ENCODE measurements at places on chromosomes 7 and 10.

DNA sequence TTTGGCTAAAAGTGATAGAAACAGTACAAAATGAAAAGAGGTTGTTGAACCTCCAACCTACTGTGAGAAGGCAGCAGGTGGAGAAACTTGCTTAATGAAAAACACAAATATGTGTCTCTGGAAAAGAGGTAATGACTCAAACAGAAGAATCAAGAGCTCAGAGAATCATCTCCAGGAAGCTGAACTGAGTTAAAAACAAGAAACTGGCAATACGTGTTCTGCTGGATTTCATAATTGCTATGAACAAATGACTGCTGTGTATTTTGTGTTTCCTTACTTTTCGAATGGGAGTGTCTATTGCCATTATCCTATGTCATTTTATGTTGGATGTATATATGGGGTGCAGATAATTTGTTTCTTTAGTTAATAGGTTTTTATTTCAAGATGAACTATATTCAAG lies 401.1 kb downstream of the DGKB start:
- no peak for DNase-seq
- H3K27ac ChIP-seq: no peak overlapping the region
- no peak overlapping the region for H3K4me3 ChIP-seq
- H3K27me3 ChIP-seq: no peaks in the 10 kb centered on the region

DNA sequence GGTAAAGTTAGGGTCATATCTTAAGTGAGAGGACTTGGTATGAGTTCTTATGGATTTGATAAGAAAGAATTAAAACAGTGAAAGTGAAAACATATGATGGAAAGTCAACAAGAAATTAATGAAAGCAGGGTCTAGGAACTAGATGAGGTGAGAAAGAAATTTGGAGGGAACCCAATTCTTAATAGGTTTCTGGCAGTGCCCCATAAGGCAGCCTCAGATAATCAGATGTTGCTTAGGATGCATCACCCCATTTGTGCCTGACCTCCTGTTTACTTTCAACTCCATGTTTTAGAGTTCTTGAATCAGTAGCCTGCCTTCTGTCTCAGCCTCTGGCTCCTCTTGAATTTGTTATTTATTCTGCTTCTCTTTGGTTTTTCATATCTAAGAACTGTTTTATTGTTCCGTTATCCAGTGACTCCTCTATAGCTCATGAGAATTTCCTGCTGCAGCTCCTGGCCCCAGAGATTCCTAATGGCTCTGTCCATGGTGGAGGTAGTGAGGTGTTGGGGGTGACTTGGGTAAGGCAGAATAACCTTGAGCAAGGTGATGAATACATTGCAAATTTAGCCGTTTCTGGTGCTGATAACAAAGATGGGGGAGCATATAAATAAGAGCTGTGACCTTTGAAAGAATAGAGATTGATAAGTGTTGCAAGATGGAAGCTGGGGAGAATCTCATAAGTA lies 17.6 kb downstream of the ITGB8 start:
- H3K27ac ChIP-seq: no peak overlapping the region
- no peaks in the 10 kb centered on the region for H3K27me3 ChIP-seq
- DNase-seq: no peak
- H3K36me3 ChIP-seq: no peaks in the 10 kb centered on the region
- no peak overlapping the region for H3K4me3 ChIP-seq

DNA sequence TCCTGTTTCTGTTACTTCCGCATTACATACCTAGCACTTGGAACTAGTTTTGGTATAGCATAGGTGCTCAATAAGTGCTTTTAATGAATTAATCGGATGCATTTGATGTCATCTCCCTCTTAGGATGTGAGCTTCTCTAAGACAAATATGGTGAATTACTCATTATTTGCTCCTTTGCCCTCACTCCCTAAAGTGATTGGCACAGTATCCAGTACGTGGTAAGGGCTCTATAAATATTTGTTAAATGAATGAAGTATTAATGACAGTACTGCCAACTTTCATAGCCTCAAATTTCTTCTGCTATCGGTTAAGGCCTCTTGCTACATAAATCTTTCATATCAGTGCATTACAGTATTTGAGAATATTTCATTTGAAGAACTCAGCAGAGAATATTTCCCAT lies 75.9 kb upstream of the ARID5B start:
- H3K4me1 ChIP-seq: no peaks in the 10 kb centered on the region
- H3K36me3 ChIP-seq: no peaks in the 10 kb centered on the region
- no peak for DNase-seq
- H3K27me3 ChIP-seq: no peaks in the 10 kb centered on the region
- H3K27ac ChIP-seq: no peak overlapping the region
- H3K4me3 ChIP-seq: no peak overlapping the region

GRCh38 chr10:35399414-35400009 lies 63.2 kb downstream of the CCNY start:
- H3K27ac ChIP-seq: no peak overlapping the region
- H3K36me3 ChIP-seq: no peaks in the 10 kb centered on the region
- no peaks in the 10 kb centered on the region for H3K27me3 ChIP-seq
- no peaks in the 10 kb centered on the region for H3K4me1 ChIP-seq
- no peak for DNase-seq

DNA sequence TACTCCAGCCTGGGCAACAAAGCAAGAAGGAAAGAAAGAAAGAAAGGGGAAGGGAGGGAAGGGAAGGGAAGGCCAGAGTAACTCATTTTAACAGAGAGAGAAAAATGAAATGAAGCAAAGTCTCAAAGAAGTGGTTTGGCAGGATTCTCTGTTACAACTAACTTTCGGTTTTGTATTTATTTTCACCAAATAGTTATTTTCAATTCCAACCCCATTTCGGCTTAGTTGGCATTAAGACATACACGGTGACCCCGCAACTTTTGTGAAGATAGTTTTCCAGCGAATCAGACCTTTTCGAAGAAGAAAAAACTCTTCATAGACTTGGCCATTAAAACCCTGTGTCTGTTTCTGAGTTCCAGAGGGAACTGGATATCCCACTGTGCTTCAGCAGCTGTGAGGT lies 45.2 kb upstream of the LYZL2 start:
- no peaks in the 10 kb centered on the region for H3K4me1 ChIP-seq
- H3K36me3 ChIP-seq: no peaks in the 10 kb centered on the region
- H3K27ac ChIP-seq: no peak overlapping the region
- no peak overlapping the region for H3K4me3 ChIP-seq
- no peaks in the 10 kb centered on the region for H3K27me3 ChIP-seq
- DNase-seq: no peak

DNA sequence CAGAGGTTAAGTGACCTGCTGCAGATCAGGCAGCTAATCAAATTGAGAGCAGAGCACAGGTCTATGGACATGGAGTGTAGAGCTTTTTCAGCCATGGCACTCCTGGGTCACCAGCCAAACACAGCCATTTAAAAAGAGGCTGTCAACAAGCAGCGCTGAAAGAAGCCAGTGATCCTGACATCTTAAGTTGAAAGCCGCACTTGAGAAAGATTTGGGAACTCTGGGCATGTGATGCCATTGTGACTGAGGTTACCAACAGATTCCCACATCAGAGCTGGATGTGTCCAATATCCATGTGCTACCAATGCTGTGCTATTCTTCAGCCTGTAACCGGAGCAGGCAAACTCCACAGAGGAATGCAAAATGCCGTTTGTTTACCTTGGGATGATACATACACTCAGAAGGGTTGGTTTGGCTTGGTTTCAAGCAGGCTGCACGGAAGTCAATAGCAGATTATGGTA lies 56.2 kb upstream of the ABLIM1 start:
- no peaks in the 10 kb centered on the region for H3K36me3 ChIP-seq
- no peaks in the 10 kb centered on the region for H3K27me3 ChIP-seq
- H3K4me1 ChIP-seq: peaks cover 16% of the 10 kb centered on the region
- H3K27ac ChIP-seq: no peak overlapping the region
- peak; percentile 78 for DNase-seq

Data from kidney (tissue), 22 donors.